ENCODE measurements at places on chromosomes 11 and 22. TPM values are rescaled to one million over a fixed set of nuclear protein-coding genes. Genes with fewer than 3 reads are reported as not detected.

- no peaks in the 10 kb centered on the region for H3K4me1 ChIP-seq
- no peaks in the 10 kb centered on the region for H3K27me3 ChIP-seq
- DNase-seq, result no peak
- no peaks in the 10 kb centered on the region for H3K36me3 ChIP-seq
- no peak overlapping the region for H3K27ac ChIP-seq
- no peak overlapping the region for H3K4me3 ChIP-seq
Measured at GRCh38 chr11:99887481-99887880, 799.6 kb upstream of the ARHGAP42 start.

DNA sequence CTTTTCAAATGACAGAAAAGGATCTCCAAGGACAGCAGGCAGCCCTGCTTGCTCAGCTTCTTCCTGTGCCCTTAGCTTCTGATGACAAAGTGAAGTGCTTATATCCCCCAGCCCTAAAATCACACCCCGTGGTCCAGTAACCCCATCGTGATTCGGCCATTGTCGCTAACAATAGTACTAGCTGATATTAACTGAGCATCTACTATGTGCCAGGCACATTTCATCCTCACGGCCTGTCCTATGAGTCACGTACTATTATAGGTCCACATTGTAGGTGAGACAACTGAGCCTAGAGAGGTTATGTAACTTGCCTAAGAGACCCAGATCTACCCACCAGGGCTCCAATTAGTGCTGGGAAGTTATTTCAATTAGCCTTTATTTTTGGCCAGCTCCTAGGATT, 6.1 kb downstream of the SCN4B start:
- H3K27me3 ChIP-seq, result peaks cover 70% of the 10 kb centered on the region
- no peak overlapping the region for H3K27ac ChIP-seq
- H3K4me3 ChIP-seq, result peak overlapping the region; percentile 64
- no peaks in the 10 kb centered on the region for H3K36me3 ChIP-seq

DNA sequence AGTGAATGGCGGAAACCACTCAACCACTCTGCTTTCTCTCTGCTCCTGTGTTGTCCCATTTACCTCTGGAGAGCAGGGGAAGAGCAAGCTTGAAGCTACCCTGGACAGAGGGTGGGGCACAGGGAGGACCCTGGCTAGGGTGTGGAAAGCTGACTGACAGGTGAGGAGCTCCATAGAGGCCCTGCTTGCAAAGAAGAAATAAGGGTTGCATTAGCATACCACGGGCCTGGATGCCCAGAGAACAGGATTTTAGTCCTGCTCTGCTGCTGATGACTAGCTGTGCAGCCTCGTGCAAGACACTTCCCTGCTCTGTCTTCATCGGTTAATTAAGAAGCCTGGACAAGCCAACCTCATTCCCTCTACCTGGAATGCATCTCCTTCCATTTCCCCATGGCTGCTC, 135.0 kb downstream of the BUD13 start:
- no peaks in the 10 kb centered on the region for H3K4me1 ChIP-seq
- no peak overlapping the region for H3K4me3 ChIP-seq
- DNase-seq, result no peak
- H3K36me3 ChIP-seq, result no peaks in the 10 kb centered on the region

GRCh38 chr11:14359501-14360031, 583 bp upstream of the RRAS2 start:
- H3K27ac ChIP-seq, result peak overlapping the region; percentile 20
- peak overlapping the region; percentile 79 for H3K4me3 ChIP-seq
- no peaks in the 10 kb centered on the region for H3K36me3 ChIP-seq
- DNase-seq, result no peak

DNA sequence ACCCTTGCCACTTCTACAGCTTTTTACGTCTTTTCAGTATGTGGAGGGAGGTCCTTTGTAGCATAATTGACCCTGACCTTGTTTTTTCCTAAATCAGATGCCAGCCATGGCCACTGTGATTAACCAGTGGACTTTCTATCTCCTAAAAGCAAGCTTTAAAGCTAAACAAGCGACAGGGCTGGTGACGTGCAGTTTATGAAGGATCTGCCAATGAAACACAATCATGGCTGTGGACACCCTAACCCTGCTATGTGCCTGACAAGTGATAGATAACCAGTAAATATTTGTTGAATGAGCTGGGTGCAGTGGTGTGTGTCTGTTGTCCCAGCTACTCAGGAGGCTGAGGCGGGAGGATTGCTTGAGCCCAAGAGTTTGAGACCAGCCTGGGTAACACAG, 64.2 kb downstream of the LIF start:
- no peaks in the 10 kb centered on the region for H3K36me3 ChIP-seq
- DNase-seq, result no peak
- H3K27ac ChIP-seq, result no peak overlapping the region
- H3K4me3 ChIP-seq, result no peak overlapping the region
- H3K4me1 ChIP-seq, result no peaks in the 10 kb centered on the region
- H3K27me3 ChIP-seq, result peaks cover 7% of the 10 kb centered on the region

Gene OR8D4
- polyA plus RNA-seq, result not detected

- peaks cover 39% of the 10 kb centered on the region for H3K27me3 ChIP-seq
- DNase-seq, result no peak
- H3K27ac ChIP-seq, result no peak overlapping the region
- no peaks in the 10 kb centered on the region for H3K36me3 ChIP-seq
Measured at GRCh38 chr11:120197251-120197891, 13.5 kb upstream of the OAF start.

DNA sequence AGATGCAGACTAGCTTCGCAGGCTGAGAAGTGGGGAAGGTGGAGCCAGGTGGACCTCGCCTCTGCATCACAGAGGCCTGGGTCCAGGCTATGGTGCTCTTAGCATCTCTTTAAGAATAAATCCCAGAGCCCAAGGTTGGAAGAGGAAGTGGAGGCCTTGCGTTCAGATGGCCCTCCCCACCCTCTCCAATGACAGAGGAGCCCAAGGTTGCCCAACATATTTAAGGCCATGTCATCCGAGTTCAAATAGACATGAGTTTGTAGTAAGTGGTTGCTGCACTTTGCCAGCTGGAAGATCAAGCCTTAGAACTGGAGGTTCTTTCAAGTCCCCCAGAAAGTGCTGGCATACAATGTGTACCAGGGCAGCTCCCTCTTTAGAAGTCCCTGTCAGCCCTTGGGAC, 47.1 kb upstream of the HORMAD2 start:
- no peaks in the 10 kb centered on the region for H3K4me1 ChIP-seq
- no peak overlapping the region for H3K27ac ChIP-seq
- H3K4me3 ChIP-seq, result no peak overlapping the region
- no peaks in the 10 kb centered on the region for H3K36me3 ChIP-seq

Gene CDON
- not detected for polyA plus RNA-seq

Gene P2RY2
- polyA plus RNA-seq, result not detected

Gene LMNTD2
- polyA plus RNA-seq, result 4.8 TPM

DNA sequence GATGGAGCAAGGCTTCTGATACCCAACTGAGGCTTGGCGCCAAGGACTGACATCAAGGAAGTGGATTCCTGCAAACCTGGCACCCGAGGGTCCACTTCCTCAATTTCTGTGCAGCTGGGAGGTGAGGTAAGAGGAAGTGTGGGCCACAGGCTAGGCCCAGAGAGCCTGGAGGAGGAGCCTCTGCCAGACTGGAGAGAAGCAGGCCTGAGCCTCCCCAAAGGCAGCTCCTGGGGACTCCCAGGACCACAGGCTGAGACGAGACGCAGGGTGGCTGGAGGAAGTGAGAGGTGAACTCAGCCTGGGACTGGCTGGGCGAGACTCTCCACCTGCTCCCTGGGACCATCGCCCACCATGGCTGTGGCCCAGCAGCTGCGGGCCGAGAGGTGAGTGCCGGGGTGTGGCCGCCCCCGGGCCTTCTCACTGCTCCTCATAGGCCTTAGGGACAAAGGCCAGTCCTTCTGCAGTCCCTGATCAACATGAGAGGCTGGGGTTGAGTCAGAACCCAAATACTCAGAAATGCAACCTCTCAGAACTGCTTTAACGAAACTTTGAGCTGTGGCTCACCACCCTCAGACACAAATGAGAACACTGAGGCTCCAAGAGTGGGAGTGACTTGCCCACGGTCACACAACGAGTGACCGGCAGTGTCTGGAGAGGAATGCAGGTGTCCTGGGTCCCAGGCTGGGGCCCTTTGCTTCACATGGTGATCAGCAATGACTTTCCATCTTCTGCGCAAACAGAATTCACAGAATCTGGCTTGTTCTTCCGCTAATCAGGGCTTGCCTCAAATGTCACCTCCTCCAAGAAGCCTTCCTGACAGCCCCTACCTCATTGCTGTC, at the start of gene NCF4:
Gene NCF4 (plus strand): TSS at position 186 of the 839 bp plus-strand sequence. CDS start 166 bp downstream, at position 352.
- H3K27ac ChIP-seq, result peak within 1 kb of the TSS; percentile 99
- H3K4me3 ChIP-seq, result peak within 1 kb of the TSS; percentile 92
- no peaks in the 10 kb centered on the region for H3K27me3 ChIP-seq
- peaks cover 62% of the 10 kb centered on the region for H3K4me1 ChIP-seq

DNA sequence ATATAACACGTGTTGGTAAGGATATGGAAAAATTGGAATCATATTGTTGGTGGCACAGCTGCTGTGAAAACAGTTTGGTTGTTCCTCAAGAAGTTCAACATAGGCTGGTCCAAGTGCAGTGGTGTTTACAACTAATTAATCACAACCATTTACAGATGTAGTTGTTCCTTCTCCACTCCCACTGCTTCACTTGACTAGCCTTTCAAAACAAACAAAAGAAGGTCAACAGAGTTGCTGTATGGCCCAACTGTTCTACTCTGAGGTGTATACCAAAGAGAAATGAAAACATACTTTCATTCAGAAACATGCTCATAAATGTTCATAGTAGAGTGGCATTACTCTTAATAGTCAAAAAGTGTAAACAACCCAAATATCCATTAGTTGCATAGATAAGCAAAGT, 36.6 kb upstream of the ACAT1 start:
- no peak overlapping the region for H3K4me3 ChIP-seq
- H3K4me1 ChIP-seq, result no peaks in the 10 kb centered on the region
- H3K27me3 ChIP-seq, result no peaks in the 10 kb centered on the region
- DNase-seq, result no peak

Gene SCGB1D4
- not detected for polyA plus RNA-seq

Gene KCNQ1
- polyA plus RNA-seq, result 22.6 TPM

GRCh38 chr11:72635309-72635915, 38.8 kb downstream of the PDE2A start:
- no peak overlapping the region for H3K4me3 ChIP-seq
- H3K27me3 ChIP-seq, result peaks cover 40% of the 10 kb centered on the region
- peaks cover 2% of the 10 kb centered on the region for H3K4me1 ChIP-seq
- no peak overlapping the region for H3K27ac ChIP-seq
- no peaks in the 10 kb centered on the region for H3K36me3 ChIP-seq

DNA sequence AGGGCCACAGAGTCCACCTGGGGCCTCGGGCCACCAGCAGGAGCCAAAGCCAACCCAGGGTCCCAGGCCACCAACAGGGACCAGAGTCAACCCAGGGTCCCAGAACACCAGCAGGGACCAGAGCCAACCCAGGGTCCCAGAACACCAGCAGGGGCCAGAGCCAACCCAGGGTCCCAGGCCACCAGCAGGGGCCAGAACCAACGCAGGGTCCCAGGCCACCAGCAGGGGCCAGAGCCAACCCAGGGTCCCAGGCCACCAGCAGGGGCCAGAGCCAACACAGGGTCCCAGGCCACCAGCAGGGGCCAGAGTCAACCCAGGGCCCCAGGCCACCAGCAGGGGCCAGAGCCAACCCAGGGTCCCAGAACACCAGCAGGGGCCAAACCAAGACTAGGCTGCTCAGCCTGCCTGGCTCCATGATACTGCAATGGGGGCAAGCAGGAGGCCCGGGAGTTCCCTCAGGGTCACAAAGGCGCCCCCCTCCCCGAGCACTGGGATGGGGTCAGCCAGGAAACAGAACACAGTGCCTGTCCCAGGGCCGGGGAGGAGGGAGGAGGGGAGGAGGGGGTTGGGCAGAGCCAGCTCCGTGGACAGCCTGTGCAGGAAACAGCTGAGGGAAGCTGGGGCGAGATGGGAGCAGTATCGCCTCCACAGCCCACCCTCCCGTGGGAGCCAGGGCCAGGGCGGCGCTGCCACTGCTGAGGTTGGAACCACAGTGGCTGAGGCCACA, 62.0 kb upstream of the PRR5 start:
- H3K27ac ChIP-seq, result no peak overlapping the region
- H3K36me3 ChIP-seq, result no peaks in the 10 kb centered on the region
- DNase-seq, result no peak

DNA sequence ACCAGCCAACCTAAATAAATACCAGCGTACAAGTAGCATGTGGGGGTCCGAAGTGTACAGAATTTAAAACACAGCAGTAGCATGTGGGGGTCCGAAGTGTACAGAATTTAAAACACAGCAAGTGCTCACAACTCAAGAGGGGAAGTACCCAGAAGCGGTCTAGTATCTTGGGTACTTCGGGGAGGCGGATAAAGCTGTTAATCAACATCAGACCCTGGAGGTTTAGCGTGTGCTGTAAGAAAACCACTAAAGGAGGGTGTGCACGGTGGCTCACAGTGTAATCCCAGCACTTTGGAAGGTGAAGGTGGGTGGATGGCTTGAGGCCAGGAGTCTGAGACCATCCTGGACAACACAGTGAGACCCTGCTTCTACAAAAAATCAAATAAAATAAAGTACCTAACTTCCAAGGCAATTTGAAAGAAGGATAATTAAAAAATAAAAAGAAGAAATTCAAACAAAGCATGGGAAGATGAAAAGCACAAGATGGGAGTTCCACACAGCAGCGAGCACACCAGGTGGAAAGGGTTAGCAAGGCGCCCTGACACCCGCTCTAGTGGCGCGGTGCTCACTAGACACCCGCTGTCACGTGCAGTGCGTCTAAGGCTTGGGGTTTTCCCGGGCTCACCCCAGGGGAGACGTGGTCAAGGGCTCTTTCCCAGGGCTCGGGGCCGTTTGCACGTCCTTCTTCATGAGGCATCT, 35.0 kb upstream of the MOB2 start:
- peaks cover 54% of the 10 kb centered on the region for H3K4me1 ChIP-seq
- H3K27ac ChIP-seq, result peak overlapping the region; percentile 95
- no peaks in the 10 kb centered on the region for H3K36me3 ChIP-seq

Gene DNAJB7
- not detected for polyA plus RNA-seq

DNA sequence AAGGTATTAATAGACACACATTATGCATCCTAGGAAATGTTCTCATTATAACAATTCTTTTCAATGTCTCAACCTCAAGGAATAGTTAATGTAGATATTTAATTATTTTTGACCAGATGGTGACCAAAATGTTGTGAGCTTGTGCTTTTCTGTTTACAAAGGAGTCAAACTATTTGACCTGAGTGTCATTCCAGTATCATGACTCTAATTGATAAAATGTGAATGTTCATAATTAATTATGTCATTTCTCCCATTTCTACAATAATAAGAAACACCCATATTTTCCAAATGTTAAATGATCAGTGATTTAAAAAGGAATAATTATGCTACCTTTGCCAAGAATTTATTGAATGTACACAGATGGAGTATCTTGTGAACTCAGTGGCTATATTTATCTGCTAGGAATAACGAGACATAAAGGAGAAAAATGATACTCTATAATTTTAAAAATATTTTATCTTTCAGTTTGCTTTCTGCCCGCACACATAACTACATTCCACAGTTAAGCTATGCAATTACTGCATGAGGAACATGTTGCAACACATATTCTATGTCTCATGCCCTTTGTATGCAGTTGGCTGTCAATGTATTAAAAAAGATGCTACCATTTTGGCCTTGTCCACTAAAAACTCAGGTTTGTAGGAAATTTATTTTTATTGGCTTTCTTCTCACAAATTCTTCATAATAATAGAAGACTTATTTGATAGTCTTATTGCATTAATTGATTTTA, 376.7 kb upstream of the CCDC179 start:
- no peaks in the 10 kb centered on the region for H3K27me3 ChIP-seq
- no peak overlapping the region for H3K27ac ChIP-seq
- no peak for DNase-seq
- no peak overlapping the region for H3K4me3 ChIP-seq
